ENCODE measurements at places on chromosomes 1 and 21.

- peak; percentile 27 for DNase-seq
These were observed 32.6 kb downstream of the RNF11 start for GRCh38 chr1:51268634-51269033.

- peak; percentile 93 for DNase-seq
These were observed 826 bp downstream of the LAPTM5 start for GRCh38 chr1:30756545-30757351.

GRCh38 chr21:44576025-44576420 lies 2.5 kb downstream of the KRTAP10-4 start:
- DNase-seq = no peak

DNA sequence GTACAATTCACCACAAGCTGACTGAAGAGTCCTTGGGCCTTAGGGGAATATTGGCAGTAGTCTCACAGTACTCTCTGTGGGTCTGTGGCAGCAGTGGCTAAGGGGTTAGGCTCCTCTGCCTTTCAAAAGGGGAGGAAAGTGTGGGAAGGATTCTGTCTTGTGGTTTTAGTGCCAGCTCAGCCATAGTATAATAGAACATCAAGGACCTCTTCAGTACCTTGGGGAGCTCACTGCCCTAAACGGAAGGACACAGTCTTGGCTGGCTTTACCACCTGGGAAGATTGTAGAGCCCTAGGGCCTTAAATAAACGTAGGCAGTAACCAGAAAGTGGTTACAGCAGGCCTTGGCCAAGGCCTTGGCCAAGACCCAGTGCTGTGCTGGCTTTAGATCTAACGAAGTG lies 265.7 kb downstream of the COL11A1 start:
- DNase-seq = no peak

- DNase-seq = no peak
These were observed 532.5 kb upstream of the ADGRL4 start for GRCh38 chr1:79539001-79539400.

DNA sequence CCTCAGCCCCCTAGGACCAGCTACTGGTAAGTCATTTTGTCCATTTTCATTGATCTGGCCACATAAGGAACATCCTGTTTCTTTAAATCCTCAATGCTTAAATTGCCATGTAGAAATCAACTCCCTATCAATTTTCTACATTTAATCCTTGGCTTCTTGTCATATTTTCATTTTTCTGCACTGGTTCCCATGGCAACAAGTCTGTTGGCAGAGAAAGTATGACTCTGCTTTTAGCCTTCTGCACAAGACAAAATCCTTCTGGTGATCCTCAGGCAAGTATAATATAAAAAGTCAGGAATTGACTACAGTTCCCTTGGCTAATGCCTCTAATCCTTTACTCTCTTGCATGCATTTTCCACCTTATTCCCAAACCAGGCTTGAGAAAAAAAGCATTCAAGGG lies 65.0 kb downstream of the LRRC40 start:
- peak; percentile 17 for DNase-seq

GRCh38 chr1:204274446-204274845 lies 60.7 kb upstream of the GOLT1A start:
- DNase-seq = no peak

GRCh38 chr1:206776229-206776628 lies 3.9 kb upstream of the IL10 start:
- no peak for DNase-seq

GRCh38 chr1:37453647-37454046 lies 20.7 kb upstream of the ZC3H12A start:
- DNase-seq = peak; percentile 34

GRCh38 chr21:24272521-24272938 lies 1334.8 kb downstream of the MRPL39 start:
- no peak for DNase-seq

DNA sequence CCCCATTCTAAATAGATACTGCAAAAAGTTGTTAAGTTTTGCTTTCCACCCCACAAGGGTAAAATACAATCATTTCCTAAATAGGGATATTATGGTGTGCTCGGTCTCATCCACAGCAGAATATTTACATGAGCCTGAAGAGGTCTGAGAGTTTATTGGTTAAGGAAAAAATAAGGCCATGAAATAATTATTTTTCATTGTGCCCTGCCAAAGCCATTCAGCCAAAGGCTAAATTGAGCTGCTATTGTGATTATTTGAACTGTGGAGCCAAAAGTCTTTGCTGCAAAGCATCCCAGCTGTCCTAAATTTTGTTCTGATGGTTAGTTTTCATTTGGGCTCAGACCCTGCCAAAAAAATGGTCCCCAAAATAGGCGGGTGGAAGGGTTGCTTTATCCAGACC lies 298.7 kb upstream of the ESRRG start:
- no peak for DNase-seq

- no peak for DNase-seq
These were observed 26.6 kb downstream of the TTC39A start for GRCh38 chr1:51303751-51304251.

DNA sequence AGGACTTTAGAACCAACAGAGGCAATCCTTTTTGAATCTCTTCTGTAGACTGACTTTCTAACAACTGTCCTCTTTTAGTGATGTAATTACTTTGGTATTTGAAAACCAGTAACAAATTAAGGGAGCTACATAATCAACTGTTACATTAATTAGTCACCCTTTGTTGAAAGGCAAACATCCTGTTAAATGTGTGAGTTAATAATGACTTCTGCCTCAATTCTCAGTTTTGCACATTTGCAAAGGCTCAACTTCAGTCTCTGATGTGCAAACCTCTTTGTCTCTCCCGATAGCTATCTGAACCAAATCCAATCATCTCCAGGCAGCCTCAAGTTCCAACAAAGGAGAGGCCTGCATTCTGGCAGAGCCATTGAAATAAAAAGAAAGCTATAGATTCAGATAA lies 135.4 kb upstream of the C8B start:
- DNase-seq = no peak

DNA sequence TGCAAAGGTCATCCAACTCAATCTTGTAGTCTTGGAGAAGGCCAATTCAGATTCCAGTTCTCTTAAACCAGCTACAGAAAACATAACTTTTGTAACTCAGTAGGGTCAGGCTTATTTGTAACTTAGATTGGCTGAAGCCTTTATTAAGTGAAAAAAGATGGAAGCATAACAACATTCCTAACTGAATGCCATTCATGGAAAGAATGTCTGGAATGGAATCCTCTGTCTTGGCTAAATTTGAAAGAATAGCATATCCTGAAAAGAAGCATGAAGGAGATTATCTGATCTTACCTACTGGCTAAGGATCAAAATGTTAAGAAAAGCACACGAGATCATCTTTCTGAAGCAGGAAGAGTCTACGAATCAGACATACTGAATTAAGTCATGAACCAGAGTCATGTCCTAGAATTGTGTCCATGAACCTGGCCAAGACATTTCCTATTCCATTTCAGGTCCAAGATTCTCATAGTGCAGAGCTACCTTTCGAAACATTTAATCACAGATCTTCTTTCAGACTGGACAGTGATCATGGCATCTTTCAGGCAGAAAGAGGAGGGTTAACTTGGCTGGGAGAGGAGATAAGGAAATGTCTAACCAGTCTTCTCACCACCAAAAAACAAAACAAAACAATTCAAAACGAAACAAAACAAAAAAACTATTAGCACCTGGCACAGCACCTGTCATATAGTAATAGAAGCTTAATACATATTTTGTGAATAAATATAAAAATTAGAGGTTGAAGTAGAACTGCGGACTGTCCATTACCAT lies 75.6 kb downstream of the XCL2 start:
- DNase-seq = no peak

DNA sequence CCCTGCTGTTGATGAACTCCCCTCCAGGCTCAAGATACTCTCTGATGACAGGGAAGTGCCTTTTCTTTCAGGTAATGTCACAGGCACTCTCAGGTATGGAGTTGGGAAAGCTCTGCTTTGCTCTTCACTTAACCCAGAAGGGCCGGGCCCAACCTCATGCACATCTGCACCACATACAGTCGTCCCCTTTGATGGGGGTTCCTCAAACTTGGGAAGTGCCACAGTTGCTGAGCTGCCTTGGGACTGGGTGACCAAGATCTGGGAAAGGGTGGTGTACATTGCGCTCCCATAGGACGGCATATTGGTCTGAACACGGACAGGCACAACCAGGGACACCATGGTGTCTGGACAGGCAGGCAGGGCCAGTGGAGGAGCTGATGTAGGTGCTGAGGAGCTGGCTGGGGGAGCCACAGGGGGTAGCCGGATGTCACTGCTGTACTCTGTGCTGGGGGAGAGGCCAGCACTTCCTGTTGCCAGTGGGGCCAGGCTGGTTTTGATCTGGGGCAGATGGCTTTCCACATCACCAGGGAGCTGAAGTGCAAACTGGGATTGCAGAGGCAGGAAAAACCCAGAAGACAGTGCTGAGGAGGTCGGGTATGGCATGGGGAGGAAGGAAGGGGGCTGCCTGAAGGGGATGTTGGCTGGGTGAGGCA lies 96.2 kb upstream of the EDN2 start:
- DNase-seq = no peak

DNA sequence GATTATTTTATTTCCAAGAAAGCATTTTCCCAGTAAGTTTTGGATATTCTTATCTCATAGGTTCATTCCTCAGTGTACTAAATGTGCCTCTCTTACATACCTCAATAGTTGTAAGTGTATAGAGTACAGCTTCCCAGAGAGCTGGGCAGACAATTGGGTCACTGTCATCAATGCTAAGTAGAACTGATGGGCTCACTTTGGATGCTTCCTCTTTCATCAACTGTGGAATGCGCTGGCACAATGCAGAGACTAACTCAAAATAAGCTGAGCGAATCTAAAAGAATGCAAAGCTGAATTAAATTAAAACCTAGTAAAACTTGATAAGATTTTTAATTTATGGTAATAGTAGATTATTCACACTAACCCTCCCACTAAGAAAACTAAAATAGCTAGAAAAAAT lies 21.5 kb downstream of the LTN1 start:
- no peak for DNase-seq

DNA sequence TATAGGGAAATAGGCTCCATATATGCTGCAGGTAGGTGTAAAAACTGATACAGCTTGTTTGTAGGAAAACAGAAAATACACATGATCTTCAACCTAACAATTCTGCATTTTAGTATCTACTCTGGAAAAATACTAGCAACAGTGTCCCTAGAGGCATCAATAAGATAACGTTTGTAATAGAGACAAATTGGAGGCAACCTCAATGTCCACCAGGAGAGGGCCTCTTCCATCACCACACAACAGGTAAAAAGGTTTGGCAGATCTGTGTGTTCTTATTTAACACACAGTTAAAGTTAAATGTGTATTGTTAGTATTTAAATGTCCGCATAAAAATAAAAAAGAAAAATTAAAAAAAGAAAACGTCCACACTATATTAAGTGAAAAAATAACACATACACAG lies 5.4 kb downstream of the EIF2D start:
- DNase-seq = peak; percentile 71

DNA sequence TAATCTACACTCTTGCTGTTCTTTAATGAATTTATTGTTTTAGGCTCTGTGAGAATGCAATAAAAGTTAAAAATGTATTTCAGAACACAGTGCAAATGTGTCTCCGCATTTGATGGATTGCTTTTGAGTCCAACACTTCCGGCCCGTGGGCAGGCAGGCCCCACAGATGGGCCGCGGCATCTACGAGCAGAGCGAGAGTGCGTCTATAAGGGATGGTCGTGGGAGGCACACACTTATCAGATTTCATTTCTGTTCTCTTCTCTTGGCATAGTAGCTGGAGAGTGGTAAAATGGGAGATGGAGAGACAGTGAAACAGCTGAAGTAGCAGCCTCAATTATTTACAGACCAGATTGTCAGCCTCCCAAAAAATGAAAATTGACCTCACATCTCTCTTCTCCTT lies 134.2 kb downstream of the NAV1 start:
- no peak for DNase-seq

GRCh38 chr1:194342484-194343262 lies 1156.3 kb upstream of the B3GALT2 start:
- peak; percentile 1 for DNase-seq

GRCh38 chr1:63877816-63878215 lies 104.0 kb downstream of the ROR1 start:
- peak; percentile 60 for DNase-seq

DNA sequence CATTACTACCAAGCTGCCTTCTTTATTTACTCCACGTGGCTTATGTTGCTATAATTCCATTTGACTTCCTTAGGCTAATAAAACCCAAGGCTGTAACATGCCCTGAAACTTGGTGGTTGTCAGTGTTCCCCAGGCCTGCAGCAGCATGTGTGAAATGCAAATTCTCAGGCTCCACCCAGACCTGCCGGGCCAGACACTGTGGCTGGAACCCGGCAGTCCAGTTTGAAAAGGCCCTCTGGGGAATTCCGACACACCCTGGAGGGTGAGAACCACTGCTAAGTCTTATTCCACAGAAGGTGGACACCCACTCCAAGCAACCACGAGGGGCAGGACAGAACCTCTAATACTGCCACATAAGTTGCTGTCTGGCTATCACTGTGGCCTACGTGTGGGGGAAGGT lies 41.4 kb downstream of the URB1 start:
- no peak for DNase-seq

DNA sequence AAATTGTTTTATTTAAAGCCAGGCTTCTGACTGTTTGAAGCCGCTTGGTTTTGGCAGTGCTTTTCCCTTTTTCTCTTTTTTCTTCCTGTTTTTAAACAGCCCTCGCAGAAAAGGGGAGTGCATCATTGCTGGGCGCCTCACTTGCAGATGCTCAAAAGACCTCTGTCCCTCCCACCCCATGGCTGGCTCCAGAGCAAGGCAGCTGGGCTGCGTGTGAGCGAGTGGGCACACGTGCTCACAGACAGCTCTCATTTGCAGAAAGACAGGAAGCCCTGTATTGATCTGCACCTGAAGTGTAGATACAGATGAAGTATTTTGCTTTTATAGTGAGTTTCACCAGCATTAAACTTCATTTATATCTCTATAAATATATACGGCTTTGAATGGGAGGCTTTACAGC lies 8.8 kb downstream of the TNR start:
- no peak for DNase-seq

DNA sequence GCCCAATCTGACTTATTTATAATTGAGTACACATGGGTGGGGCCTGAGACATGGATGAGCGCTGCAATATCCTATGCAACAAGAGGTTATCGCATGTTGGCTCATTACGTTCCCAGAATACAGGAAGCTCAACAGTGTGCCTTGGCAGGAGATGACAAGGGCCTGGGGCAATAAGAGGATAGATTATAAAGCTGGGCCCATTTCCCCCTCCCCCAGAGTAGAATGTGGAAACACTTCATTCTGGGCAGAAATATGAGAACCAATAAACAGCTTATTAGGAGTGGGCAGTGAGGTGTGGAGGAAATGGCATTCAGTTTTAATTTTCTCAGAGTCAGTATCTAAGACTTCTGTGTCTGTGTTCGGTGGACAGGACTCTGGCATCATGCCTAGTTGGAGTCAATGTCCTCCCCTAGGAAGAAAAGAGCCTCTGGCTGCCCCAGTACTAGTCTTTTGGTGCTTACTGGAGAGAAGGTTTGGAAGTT lies 92.8 kb downstream of the PIK3R3 start:
- DNase-seq = no peak

All from ELR (cell line).